ENCODE measurements at places on chromosomes 3 and 15.

GRCh38 chr15:50808728-50809127 is 43.2 kb upstream of the SPPL2A start:
- DNase-seq: no peak

DNA sequence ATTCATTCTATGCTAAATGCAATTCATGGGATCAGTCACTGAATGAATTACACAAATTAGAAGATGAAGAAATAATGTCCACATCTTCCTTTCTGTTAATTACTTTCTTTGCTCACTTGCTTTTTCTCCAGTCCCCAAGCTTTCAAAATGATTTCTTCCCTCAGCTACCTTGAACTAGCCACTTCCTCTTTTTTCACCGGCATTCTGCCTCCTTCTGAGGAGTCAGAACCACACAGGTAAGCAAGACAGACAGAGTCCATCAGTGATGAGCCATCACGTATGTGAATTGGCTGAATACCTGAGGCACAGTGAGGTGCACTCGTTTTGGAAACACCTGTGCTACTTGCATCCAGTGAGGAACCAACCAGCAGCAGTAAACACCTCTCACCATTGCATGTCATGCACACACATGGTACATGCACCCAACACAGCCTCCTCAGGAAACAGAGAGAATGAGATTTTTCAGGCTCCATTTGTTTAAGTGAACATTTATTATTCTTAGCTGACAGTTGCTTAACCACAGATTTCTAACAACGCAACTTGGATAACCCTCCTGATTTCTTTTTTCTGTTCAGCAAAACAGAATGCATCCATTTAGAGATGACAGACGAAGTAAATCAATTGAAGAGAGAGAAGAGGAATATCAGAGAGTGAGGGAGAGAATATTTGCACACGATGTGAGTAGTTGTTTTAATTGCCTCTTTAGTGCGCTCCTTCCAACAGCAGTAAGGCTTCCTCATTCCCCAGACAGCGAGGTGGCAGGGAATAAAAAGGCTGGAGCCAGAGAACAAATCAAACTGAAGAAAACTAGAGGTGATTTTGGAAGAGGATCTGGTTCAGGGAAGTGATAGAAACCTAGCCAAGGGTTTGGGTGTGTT is 69.3 kb downstream of the ARPP21 start:
- no peak for DNase-seq

- DNase-seq: no peak
Observed at GRCh38 chr15:39499042-39499441, 81.8 kb upstream of the THBS1 start.

DNA sequence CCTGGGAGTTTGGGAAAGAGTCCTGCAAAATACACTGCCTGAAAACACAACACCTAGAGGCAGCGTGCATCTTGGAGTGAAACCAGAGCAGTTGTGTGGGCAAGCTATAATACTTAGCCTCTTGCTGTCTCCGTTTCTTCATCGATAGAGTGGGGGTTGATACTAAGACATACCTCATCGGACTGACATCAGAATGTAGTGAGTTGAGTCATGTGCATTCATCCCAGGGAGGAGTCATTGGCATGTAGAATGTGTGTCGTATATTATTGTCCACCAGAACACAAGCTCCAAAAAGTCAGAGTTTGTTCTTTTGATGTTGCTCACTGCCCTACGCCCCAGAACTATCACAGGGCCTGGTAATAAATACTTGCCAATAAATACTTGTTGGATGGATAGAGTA is 4.3 kb downstream of the SNTN start:
- DNase-seq: no peak

DNA sequence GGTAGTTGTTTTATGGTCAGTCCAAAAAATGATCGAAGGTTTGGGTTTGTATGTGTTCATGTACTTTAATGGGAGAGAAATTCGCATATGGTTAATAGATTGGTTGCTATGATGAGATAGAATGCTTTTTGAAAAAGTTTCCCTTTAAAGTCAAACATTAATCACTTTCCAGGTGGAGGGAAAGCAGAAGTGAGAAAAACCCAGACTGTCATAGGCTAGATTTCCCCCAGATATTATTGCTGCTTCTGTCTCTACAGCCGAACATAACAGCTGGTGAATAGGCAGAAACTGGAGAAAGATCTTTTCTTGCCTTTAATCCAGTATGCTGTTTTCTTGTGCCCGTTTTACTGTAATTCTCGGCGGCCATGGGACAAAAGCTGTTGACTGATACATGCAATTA is 287.6 kb downstream of the SOX2 start:
- DNase-seq: no peak

- no peak for DNase-seq
Observed at GRCh38 chr3:99499235-99500158, 138.9 kb upstream of the COL8A1 start.

DNA sequence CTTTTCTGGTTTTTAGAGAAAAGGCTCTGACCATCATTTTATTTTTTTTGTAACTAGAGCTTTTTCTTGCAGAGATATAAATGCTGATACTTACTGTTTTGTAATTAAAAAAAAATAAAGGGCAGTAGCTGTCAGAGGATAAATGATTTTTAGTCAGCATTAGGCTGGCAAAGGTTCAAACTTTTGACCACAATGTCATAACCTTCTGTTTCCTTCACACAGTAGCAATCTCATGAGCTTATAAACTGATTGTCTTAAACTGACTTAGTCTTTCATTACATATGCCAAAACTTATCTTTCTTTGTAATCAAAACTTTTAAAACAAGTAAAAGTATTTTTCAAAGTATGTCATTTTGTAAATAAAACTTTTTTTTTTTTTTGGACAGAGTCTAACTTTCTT is 841.9 kb downstream of the OTOL1 start:
- no peak for DNase-seq

- DNase-seq: no peak
Observed at GRCh38 chr3:100614941-100615340, 5.5 kb downstream of the ADGRG7 start.

DNA sequence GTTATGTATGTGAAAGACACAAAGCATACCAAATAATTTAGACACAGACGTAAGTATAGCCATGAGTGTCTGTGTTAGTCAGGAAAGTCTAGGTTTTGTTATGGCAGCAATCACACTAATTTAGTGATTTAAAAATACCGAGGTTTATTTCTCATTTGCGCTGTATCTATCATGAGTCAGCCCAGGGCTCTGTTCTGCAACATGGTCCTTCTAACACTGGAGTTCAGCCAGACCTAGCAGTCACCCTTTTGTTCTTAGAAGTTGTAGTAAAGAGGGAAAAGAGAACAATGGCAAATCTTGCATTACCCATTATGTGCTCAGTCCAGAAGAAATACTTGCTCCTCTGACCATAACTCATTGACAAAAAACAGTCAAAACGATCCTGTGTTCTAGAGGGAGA is 311.5 kb downstream of the NLGN1 start:
- no peak for DNase-seq

DNA sequence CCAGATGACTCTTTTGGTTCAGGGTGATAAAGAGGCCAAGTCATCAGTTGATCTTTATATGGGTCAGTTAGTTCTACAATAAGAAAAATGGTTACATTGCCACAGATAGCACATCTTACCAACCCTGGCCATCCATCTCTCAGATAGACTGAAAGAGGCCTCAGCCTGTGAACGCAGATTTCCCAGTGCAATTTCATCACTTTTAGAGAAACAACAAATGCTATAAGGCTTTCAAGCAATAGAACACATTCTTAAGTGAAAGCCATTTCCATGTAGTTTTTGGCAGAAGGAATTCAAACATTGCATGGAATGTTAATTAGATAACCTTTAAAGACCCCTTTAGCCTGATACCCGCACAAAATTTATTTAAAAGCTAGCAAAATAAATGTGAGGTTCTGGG is 200.6 kb upstream of the ZBTB20 start:
- no peak for DNase-seq

DNA sequence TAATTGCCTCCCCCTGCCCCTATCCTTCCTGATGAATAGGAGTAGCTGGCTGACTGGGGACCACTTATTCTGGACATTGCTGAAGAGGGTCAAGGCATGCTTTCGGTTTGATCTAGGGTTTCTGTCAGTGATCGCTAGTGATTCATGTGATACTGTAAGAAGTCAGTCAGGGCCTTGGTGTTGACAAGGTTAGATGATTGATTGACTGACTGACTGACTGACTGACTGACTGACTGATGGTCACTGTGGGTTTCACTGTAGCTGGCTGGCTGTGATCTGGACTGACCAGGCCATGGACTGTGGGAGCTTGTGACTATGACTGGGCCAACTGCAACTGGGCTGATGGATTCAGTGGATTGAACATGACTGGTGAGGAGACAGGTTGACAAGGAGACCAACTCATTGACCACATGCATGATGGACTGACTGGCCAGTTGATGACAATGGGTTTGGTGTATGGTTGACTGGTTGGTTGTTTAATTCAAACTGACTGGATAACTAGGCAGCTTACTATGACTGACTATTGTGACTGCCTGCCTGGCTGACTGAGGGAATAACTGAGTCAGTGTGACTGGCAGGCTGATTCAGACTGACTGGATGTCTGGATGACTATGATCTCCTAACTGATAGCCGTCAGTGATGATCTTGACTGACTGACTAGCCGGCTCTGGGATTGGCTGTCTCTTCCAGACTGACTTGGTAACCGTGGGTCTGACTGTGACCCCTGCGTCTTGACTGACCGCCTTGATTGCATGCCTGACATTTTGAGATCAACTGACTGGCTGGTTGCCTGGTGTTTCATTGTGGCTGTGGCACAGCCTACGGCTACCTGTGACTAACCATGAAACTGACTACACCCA is 509.9 kb downstream of the SHQ1 start:
- no peak for DNase-seq

GRCh38 chr3:56704706-56705105 is 21.6 kb upstream of the TASOR start:
- DNase-seq: no peak

DNA sequence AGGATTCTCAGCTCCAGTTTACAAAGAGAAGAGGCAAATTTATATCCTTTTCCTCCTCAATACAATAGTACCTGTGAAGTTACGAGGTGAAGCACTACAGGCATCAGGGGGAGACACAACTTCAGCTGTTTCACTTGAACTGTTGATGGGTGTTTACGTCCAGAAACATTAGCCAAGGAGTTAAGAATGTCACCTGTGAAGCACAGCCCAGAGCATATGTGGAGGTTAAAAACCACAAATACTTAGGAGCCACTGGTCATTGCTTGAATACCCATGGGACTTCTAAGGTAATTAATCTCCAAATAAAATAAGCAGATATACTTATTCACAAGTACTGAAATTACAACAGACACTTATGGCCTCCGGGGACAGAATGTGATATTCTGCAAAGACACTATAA is 246.5 kb downstream of the ULK4 start:
- DNase-seq: no peak

DNA sequence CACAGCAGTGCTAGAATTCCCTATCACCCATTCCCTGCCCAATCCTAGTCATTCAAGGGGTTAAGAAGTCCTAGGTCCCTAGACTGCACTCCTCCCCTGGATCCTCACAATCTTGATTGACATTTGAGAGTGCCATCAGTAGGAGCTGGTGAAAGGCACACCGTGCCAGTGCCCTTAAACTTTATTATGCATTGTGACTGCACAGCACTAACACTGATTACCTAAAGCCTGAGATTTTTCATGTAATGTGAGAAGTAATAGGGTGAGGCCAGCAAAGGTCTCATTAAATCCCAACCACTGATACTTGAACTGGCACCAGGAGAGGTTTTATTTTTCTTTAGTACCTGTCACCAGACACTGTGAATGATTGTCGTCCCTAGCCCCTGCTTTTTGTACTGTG is 16.3 kb downstream of the GXYLT2 start:
- DNase-seq: no peak

GRCh38 chr3:133874761-133875438 is 20.8 kb downstream of the RAB6B start:
- no peak for DNase-seq

DNA sequence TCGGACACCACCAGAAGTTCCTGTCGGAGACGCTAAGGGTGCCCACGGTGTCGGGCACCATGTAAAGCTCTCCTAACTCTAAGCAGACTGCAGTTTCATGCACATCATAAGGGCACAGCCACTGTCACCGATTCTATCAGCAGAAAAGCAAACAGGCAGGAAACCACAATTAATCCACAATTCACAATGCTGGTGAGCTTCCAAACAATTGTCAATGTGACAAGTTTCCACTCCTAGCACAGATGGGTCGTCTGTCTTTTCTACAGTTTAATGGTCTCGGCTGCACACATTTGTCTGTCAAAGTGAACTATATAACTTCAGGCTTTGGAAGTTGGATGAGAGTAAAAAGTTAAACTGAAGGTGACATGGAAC is 8.8 kb upstream of the OCA2 start:
- DNase-seq: no peak

DNA sequence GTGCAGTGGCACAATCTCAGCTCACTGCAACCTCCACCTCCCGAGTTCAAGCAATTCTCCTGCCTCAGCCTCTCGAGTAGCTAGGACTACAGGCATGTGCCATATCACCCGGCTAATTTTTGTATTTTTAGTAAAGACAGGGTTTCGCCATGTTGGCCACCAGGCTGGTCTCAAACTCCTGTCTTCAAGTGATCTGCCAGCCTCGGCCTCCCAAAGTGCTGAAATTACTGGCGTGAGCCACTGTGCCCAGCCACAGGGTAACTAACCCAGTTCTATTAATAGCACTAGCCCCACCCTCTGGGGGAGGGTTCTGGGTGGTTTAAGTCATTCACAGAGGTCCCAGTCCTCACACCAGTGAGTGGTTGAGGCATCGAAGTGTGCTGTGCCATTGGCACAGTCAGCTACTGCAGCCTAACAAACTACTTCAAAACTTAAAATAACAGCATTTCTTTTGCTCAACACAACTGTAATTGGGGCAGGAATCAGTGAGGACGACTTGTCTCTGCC is 44.0 kb downstream of the RHCG start:
- no peak for DNase-seq

- DNase-seq: no peak
Observed at GRCh38 chr3:178684881-178685590, 148.8 kb downstream of the KCNMB2 start.

- DNase-seq: no peak
Observed at GRCh38 chr3:23944007-23944783, 891 bp upstream of the NR1D2 start.

GRCh38 chr15:87038404-87038803 is 958.7 kb downstream of the AGBL1 start:
- no peak for DNase-seq

GRCh38 chr15:23467110-23467600 is 20.1 kb upstream of the GOLGA6L2 start:
- DNase-seq: no peak

GRCh38 chr3:134927599-134927998 is 132.5 kb downstream of the EPHB1 start:
- DNase-seq: no peak

- no peak for DNase-seq
Observed at GRCh38 chr3:146404436-146404835, 64.9 kb downstream of the PLSCR2 start.

- no peak for DNase-seq
Observed at GRCh38 chr15:70354346-70354905, 256.7 kb upstream of the TLE3 start.

- no peak for DNase-seq
Observed at GRCh38 chr15:41944313-41944940, 27.9 kb downstream of the EHD4 start.

DNA sequence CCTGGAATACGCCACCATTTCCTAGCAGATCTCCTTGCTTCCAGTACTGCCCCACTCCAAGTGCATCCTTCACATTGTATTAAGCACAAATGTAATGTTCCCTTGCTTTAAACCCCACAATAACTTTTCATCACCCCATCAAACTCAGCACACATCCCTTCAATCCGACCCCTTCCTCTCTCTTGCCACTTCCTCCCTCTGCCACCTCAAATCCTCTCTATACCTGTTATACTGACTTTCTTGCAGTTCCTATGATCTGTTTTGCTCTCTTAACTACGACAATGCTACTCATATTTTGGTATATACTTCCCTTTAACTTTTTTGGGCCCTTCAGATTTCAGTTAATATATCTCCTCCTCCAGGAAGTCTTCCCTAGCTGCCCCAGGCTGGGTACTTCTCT is 14.1 kb downstream of the PARL start:
- no peak for DNase-seq
